ENCODE measurements at places on chromosomes 4 and X.

- no peak for DNase-seq
Measured at GRCh38 chr4:26490960-26491284, 638 bp upstream of the CCKAR start.

DNA sequence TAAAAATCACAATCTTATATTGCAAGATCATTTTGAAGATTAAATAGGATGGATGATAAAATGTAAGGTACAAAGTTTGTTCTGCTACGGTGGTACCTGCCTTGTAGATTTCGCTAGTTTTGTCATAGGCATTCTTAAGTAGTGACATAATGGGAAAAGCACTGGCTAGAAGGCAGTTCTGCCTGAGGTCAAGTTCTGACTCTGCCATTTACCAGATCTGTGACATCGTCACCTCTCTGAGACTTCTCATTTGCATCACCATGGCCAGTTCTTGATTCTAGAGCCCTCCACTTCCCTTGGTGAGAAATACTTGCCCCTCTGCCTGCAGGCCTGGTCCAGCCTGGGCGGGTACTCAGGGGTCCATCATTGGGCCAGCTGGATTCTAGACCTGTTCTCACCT is 85.2 kb downstream of the HS3ST1 start:
- no peak for DNase-seq

DNA sequence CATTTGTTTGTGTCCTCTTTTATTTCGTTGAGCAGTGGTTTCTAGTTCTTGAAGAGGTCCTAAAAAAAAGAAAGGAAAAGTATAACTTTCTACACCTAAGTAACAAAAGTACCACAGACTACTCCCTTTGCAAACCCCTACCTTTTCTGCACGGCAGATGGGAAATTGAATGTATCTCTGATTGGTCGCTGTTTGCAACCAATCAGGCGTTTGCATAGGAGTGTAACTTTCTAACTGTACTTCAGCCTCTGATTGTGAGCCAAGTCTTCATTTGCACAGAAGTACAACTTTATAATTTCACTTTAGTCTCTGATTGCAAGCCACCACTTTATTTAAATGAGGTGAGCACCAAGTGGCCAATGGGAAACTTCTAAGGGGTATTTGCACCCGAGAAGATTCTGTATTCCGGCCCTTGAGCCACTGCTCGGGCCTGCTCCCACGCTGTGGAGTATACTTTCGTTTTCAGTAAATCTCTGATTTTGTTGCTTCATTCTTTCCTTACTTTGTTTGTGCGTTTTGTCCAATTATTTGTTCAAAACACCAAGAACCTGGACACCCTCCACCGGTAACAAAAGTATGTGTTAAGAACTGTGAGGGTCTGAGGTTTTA is 40.3 kb upstream of the FHL1 start:
- DNase-seq: no peak

DNA sequence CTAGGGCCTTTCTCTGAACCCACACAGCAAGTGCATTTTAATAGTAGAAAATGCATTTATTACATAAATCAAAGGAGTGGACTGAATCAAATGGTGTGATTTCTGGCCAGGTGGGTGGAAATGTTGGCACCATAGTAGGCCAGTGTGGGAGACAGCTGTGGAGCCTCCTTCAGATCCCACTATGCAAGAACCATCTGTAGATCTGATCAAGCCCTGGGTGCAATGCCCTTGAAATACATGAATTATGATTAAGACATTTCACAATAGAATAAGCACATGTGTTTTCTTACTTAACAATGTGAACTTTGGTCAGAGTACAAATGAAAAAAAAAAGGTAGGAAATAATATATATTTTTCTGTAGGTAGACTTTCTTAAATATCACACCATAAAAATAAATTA is 204.3 kb downstream of the PCDH7 start:
- no peak for DNase-seq

GRCh38 chrX:103774070-103774642 is 2.5 kb upstream of the PLP1 start:
- no peak for DNase-seq

GRCh38 chr4:89641367-89641687 is 195.6 kb downstream of the SNCA start:
- no peak for DNase-seq

Measured in GOT3 (cell line).